ENCODE measurements at places on chromosomes 2 and 18. TPM values are rescaled to one million over a fixed set of nuclear protein-coding genes. Genes with fewer than 3 reads are reported as not detected.

DNA sequence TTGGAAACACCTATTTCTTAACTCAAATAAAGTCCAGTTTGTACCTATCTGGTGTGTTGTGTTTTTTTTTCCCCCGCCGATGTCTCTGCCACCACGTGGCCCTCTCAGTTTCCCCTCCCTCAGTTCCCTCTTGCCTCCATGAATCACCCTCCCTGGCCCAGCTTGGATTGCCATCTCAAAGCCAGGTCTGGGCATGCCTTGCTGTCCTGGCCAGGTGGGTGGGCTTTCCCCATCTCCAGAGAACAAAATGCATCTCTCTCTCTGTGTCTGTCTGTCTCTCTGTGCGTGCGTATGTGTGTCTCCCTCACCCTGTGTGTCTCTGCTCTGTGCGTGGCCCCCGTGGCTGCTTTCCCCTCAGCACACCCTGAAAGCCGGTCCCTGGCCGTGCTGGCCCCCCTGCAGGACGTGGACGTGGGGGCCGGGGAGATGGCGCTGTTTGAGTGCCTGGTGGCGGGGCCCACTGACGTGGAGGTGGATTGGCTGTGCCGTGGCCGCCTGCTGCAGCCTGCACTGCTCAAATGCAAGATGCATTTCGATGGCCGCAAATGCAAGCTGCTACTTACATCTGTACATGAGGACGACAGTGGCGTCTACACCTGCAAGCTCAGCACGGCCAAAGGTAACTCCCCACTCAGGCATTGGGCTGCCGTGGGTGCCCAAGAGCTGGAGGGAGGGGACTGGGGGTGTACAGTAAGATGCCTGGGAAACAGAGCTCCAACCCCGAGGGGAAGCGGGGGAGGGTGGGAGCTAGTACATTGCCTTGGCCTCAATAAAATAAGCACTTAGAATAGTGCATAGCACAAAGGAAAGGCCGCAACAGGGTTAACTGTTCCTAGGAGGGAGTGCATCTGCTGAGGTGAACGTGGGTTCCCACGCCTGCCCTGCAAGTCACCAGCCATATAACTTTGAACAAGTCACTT is 31.6 kb upstream of the GMPPA start:
- no peak for DNase-seq

RIOK3 gene
- 64.3 TPM for total RNA-seq

DNA sequence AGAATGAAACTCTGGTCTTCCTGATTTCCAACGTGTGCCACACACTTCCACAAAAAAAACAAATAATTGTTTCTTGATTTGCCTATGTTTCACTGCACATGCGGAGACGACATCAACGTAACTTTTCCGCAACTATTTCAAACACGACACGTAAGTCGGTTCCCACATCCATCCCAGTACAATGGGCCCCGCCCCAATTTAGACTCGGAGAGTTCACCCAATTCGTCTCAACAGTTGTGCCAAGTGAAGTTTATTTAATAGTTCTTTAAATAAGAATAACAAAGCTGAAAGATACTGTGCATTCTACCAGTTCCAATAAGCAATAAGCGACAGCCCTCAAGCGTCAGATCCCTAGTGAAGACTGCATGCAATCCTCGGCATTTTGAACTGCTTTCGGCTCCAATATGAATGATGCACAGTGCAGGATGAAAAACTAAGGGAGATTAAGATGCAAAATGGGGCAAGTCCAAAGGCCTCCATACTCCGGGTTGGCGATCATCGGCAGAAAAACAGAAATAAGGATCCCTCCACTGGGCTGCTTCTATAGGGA is 664 bp downstream of the CCT4 start:
- DNase-seq, result peak; percentile 52

GRCh38 chr2:56040189-56040588 is 116.6 kb upstream of the EFEMP1 start:
- DNase-seq, result no peak

BMP10 gene
- total RNA-seq, result not detected

GRCh38 chr2:107622741-107623310 is 203.9 kb upstream of the RGPD4 start:
- peak; percentile 20 for DNase-seq

DNA sequence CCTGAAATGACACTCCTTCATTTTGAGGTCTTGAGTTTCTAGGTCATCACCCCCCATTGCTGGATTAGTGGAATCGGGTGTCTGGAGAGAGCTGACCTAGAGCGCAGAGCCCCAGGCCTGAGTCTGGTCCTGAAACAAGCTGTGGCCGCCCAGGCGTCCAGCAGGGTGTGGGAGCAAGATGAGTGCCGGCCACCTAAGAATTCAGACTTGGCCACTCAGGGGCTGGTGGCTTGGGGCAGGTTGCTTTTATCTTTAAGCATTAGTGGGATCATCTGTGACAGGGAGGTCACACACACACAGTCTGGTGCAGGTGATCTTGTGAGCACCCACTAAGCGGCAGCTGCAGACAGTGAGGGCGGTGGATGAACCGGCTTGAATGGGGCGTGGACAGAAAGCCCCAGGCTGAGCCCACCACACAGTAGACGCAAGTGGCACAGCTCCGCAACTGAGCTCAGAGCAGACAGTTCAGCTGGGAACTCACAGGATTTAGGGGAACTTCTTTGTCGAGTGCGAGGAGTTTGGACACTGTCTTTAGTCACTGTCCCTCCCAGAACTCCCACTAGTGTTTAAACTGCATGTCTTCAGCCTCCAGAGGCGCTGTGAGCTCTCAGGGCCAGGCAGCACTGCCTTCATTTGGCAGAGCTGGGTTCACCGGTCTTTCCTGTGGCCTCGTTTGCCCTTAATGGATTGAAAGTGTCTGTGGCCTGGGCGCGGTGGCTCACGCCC is 21.5 kb downstream of the ITGB1BP1 start:
- no peak for DNase-seq

DNA sequence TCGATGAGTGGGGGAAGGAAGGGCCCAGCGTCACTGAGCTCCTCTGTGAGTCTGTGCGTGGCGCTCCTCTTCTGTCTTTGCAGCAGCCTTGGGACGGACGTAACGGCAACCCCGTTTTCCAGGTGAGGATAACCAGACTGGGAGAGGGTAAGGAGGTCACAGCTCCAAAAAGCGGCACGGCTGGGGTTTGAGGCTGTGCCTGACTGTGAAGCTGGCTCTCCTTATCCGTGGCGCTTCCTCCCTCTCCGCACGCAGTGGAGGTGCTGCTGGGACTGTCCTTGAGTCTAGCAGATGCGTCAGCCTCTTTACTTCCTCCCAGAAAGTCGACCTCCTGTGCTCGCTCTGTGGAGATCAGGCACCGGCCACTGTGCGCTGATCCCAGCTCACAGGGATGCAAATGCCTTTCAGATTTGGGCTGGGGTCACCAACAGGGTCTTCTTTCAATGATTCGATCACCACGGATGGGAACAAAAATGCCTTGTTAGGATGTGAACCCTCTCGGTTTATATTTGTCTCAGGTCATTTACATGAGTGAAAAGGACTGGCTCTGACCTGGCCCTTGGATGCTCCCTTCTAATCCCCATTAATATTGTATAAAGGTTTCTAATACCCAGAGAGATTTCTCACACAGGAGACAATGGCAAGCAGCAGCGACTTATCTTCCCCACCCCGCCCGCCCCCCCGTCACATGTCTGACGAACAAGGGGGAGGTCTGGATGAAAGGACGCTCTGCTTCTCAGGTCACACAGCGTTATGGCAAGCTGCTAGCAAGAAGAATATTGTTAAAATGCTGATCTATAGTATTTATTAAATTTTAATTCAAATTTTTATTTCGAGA is 30.1 kb upstream of the E2F6 start:
- DNase-seq, result peak; percentile 14

CREG2 gene
- total RNA-seq, result 0.15 TPM

DNA sequence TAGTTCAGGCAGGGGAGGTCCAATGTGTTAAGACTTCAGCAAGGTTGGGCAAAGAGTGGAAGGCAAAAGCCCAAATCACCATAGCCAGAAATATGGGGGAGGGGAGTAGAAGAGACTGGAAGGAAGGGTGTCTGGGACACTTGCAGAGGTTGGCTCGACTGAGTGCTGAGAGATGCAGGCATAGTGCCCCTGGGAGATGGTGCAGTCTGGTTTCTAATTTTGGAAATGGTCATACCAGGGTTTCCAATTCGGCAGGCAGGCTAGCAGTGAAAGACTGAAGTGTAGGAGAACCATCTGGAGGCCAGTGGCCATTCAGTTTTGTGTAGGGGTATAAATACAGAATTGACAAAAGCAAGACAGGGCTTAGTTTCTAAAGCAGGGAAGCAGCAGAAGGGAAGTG is 6.2 kb upstream of the SPOPL start:
- no peak for DNase-seq

DNA sequence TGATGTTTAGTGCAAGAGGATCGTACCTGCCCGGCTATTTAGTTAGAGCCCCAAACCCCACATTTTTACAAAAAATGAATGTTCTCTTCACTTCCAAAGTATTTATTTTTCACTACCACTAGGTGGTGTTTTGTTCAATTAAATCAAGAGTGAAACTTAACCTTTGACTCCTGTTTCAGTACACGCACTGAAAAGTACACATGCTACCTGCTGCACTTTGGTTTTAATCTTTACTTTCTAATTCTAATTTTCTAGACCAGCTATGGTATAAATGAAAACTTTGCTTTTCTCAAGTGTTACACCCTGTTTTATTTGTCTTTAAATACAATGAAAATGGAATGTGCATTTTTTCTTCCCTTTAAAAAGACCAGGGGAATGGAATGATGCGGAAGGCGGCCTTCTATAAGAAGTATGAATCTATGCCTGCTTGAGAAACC is 31.4 kb upstream of the CHN1 start:
- DNase-seq, result peak; percentile 26

DNA sequence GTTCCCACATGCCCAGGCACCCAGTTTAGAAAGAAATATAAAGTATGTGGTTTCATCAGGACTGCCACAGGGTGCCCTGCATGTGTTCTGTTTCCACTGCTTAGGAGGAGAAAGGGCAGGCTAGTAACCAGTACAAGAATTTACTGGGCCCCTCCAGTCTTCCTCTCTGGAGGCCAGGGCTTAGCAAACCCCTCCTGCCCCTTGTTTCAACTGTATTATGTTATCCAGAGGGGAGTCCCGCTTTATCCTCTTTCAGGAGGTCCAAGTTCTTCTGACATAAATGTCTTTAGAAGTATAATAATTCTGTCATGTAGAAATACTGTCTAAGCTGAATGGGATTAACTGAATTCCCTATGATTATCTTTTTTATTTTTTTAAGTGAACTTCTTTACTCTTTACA is 132.1 kb downstream of the WDSUB1 start:
- no peak for DNase-seq

GRCh38 chr2:145352484-145352883 is 832.6 kb upstream of the ZEB2 start:
- no peak for DNase-seq

DNA sequence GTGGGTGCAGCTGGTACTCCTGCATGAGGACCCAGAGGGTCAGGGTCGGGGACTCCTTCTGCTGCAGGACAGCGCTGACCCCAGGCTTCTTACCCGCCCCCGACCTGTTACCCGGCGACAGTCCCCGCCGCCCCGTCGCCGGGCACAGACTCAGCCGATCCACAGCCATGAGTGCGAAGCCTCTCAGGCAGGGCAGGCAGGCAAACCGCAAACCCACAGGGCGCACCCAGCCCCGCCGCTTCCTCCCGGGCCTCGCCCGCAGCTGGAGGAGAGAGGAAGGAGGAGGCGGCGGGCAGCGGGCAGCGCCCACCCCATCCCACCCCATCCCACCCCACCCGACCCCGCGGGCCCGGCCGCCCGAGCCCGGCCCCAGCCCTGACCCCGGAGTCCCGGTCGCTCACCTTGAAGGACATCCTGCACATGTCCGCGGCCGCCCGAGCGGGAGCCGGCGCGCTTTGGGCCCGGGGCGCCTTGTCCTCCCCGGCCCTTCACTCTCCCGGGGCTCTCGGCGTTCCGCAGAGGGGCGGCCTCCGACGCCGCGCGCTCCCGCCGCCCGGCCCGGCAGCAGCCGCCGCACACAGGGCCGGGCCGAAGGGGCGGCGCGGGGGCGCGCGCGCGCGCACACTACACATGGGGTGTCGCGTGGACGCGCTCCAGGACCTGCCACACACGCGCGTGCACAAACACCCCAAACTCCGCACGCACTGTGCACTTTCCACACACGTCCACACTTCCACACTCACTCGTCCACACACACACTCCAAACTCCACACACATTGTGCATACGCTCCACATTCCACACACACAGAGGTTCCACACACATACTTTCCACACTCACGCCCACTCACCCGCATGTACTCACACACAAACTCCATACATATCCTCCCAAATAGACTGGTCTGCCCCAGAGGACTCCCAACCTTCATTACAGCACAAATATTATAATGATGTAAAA is at the start of gene ANKRD29:
TSS of gene ANKRD29 (minus strand) at position 603 of the 955 bp plus-strand sequence. CDS start at position 422, 181 bp downstream.
- DNase-seq, result peak; percentile 52

C2orf66 gene
- not detected for total RNA-seq

- DNase-seq, result no peak
These were observed 61.5 kb upstream of the L3MBTL4 start for GRCh38 chr18:6476190-6476589.

- peak; percentile 89 for DNase-seq
These were observed 100.4 kb upstream of the FZD5 start for GRCh38 chr2:207869784-207870778.

LGALSL gene
- 0.34 TPM for total RNA-seq

DNA sequence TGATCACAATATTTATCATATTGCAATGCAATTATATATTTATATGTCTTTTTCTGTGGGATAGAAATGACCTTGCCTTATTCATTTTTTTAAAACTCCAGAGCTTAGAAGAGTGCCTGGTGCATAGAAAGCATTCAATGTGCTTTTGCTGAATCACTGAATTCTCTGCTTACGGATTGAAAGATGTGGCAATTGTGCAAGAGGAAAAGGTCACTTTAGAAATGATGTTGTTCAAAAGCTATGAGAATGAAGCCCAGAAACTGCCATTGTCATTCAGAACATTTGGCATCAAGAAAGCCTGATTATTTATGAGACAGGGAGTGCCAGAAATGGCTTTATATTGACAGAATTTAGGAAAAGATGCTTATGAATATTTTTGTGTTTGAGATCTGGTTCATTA is 678.6 kb upstream of the CDH2 start:
- DNase-seq, result no peak

DNA sequence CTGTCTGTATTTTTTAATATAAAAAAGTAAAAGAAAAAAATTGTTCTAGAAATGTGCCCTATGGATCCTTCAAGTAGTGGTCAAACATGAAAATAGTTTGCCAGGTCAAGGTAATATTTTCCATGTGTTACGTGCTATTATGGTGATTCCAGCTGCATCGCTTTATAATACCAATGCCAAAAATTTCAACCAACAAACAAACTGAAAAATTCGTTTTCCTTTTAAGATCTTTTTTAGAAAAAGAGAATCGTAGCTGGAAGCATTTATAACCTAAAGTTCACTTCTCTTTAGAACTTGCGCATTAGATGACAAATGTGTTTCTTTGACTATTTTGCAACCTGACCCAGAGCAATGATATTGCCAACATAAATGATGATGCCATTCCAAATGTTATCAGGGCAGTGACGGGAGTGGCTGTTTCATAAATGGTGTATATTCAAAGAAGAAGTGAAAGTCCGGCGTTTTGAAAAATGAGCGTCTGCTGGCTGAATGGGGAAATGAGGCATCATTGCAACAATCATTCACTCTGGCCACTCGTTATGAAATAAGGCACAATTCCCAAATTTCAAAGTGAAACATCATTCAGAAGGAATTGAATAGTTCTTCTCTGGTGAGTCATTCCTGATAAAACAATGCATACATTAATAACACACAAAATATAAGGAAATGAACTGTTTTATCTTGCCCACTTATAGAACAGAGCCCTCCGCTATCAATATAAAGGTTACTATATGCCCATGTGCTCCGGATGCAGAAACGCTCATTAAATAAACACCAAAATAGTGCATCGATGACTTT is 297.4 kb downstream of the TGIF1 start:
- no peak for DNase-seq

Data from M059J (cell line).